ENCODE measurements at places on chromosomes 7 and 10. TPM values are rescaled to one million over a fixed set of nuclear protein-coding genes. Genes with fewer than 3 reads are reported as not detected.

SPDYE5 gene
- 1.9 TPM for polyA plus RNA-seq

GNAT3 gene
- 0.27 TPM for polyA plus RNA-seq

CPED1 gene
- polyA plus RNA-seq, result 18.5 TPM

OR2A42 gene
- 0.15 TPM for polyA plus RNA-seq

AKR1B15 gene
- 0.31 TPM for polyA plus RNA-seq

SLC39A12 gene
- polyA plus RNA-seq, result not detected

NUTM2E gene
- 0.15 TPM for polyA plus RNA-seq

SYT15 gene
- 5.2 TPM for polyA plus RNA-seq

DENND2A gene
- 48.3 TPM for polyA plus RNA-seq

ZP3 gene
- 15.0 TPM for polyA plus RNA-seq

CALHM3 gene
- 0.13 TPM for polyA plus RNA-seq

NPC1L1 gene
- 0.07 TPM for polyA plus RNA-seq

C7orf33 gene
- polyA plus RNA-seq, result 1.1 TPM

ZNF425 gene
- polyA plus RNA-seq, result 4.5 TPM

ZKSCAN5 gene
- 9.0 TPM for polyA plus RNA-seq

MASTL gene
- 4.9 TPM for polyA plus RNA-seq

GIMAP1 gene
- 2.7 TPM for polyA plus RNA-seq

NT5C2 gene
- 118 TPM for polyA plus RNA-seq

ZNF398 gene
- 8.6 TPM for polyA plus RNA-seq

HGF gene
- 5.2 TPM for polyA plus RNA-seq

SUN3 gene
- not detected for polyA plus RNA-seq

ATOH7 gene
- not detected for polyA plus RNA-seq

TBC1D12 gene
- 10.6 TPM for polyA plus RNA-seq

INHBA gene
- polyA plus RNA-seq, result 9.1 TPM

SORCS3 gene
- 0.12 TPM for polyA plus RNA-seq

CALML3 gene
- 0.09 TPM for polyA plus RNA-seq

RPP30 gene
- 32.1 TPM for polyA plus RNA-seq

All from muscle of leg (tissue), 16 donors.